ENCODE measurements at places on chromosomes 4 and X. TPM values are rescaled to one million over a fixed set of nuclear protein-coding genes. Genes with fewer than 3 reads are reported as not detected.

The NR0B1 gene
- not detected for total RNA-seq

The ASMT gene
- total RNA-seq, result not detected

The AMER1 gene
- 4.1 TPM for total RNA-seq

The DUSP21 gene
- total RNA-seq, result not detected

The RNF128 gene
- 0.55 TPM for total RNA-seq

The OTC gene
- total RNA-seq, result not detected

The CLDN34 gene
- total RNA-seq, result not detected

The FRG2 gene
- not detected for total RNA-seq

The PDZD4 gene
- 7.1 TPM for total RNA-seq

The OPRPN gene
- total RNA-seq, result not detected

The GPC4 gene
- total RNA-seq, result 5.8 TPM

DNA sequence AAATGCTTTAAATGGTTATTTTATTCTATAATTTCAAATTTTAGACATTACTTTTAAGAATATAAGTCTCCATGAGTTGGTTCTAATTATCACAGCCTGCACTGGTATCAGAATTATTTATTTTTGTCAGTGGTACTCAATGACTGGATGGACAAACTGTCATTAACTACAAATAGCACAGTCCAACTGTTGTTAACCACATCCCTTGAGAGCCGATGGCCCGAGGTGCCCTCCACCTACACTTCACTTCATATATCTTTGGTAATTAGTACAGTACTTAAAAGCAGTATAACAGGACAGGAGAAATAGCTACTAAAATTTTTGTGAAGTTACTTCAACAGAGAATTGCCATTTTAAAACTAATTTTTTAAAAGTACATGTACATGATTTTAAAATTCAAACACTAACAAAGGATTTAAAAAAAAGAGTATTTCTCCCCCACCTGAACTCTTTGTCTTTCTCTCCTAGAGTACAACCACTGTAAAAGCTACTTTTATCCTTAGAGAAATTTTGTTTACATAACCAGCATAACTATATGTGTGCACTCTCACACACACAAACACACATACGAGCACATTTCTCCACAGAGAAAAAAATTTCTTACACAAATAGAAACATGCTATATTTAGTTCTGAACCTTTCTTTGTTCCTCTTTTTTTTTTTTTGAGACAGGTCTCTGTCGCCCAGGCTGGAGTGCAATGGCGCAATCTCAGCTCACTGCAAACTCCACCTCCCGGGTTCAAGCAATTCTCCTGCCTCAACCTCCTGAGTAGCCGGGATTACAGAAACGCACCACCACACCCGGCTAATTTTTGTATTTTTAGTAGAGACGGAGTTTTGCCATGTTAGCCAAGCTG lies 6.5 kb downstream of the TIFA start:
- no peaks in the 10 kb centered on the region for H3K4me1 ChIP-seq
- H3K36me3 ChIP-seq, result no peaks in the 10 kb centered on the region
- no peak overlapping the region for H3K27ac ChIP-seq
- no peaks in the 10 kb centered on the region for H3K27me3 ChIP-seq
- H3K4me3 ChIP-seq, result peak overlapping the region; percentile 24

GRCh38 chrX:19745077-19745476 lies 142.3 kb downstream of the SH3KBP1 start:
- no peak overlapping the region for H3K4me3 ChIP-seq
- H3K27ac ChIP-seq, result no peak overlapping the region
- no peak for DNase-seq
- no peaks in the 10 kb centered on the region for H3K27me3 ChIP-seq

DNA sequence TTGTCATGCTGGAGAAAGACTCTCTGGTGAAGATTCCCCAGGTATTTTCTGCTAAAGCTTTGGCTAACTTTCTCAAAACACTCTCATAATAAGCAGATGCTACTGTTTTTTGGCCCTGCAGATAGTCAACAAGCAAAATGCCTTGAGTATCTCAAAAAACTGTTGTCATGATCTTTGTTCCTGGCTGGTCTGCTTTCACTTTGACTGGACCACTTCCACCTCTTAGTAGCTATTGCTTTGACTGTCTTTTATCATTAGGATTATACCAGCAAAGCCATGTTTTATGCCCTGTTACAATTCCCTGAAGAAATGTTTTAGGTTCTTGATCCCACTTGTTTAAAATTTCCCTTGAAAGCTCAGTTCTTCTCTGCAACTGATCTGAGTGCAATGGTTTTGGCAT lies 231.5 kb downstream of the SLC7A11 start:
- H3K4me3 ChIP-seq, result no peak overlapping the region
- no peaks in the 10 kb centered on the region for H3K4me1 ChIP-seq
- H3K27ac ChIP-seq, result no peak overlapping the region

DNA sequence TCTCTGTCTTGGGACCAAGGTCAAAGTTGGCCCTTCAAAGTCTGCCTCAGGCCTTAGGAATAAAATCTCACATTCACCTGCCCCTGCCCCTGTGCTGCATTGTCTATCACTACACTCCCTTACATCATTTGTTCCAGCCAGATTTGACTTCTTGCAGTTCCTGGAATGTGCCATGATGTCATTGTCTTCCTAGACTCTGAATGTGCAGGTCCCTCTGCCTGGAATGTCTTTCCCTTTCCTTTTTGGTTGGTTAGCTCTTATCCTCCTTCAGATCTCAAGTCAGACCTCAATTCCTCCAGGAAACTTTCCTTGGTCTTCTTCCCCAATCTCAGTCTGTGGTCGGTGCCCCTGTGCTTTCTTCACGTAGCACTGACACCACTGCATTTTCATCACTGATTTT lies 67.7 kb upstream of the EFNB1 start:
- H3K4me1 ChIP-seq, result no peaks in the 10 kb centered on the region
- H3K27ac ChIP-seq, result no peak overlapping the region
- DNase-seq, result peak; percentile 18

- no peak overlapping the region for H3K27ac ChIP-seq
- H3K36me3 ChIP-seq, result no peaks in the 10 kb centered on the region
- H3K4me1 ChIP-seq, result peaks cover 23% of the 10 kb centered on the region
- DNase-seq, result no peak
Measured at GRCh38 chr4:122689972-122690371, 42.5 kb upstream of the BBS12 start.

- DNase-seq, result no peak
- no peak overlapping the region for H3K27ac ChIP-seq
- H3K36me3 ChIP-seq, result no peaks in the 10 kb centered on the region
- H3K4me1 ChIP-seq, result no peaks in the 10 kb centered on the region
- H3K27me3 ChIP-seq, result no peaks in the 10 kb centered on the region
Measured at GRCh38 chr4:127155116-127155515, 477.6 kb upstream of the INTU start.

DNA sequence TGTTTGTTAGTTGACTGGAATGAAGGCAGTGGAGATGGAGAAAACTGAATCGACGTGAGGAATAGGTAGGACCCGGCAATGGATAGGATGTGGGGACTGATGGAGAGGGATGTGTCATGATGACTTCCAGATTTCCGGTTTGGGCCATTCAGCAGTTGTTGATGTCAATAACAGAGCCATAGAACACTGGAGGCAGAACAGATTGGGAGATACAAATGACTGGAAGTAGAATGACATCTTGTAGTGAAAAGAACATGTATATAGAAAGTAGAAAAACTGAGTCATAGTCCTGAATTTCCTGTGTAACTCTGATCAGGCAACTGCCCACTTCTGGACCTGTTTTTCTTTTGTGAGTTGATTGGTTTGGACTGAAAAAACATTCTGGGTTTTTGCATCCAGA lies 24.5 kb downstream of the CETN2 start:
- no peak overlapping the region for H3K4me3 ChIP-seq
- H3K27ac ChIP-seq, result no peak overlapping the region
- no peaks in the 10 kb centered on the region for H3K36me3 ChIP-seq
- no peaks in the 10 kb centered on the region for H3K4me1 ChIP-seq
- DNase-seq, result no peak

- H3K4me1 ChIP-seq, result peaks cover 26% of the 10 kb centered on the region
- DNase-seq, result no peak
- peaks cover 31% of the 10 kb centered on the region for H3K36me3 ChIP-seq
- no peak overlapping the region for H3K27ac ChIP-seq
- H3K4me3 ChIP-seq, result peak overlapping the region; percentile 95
Measured at GRCh38 chrX:20140420-20140819, 1.2 kb downstream of the EIF1AX start.

GRCh38 chrX:11890836-11891514 lies 132.9 kb downstream of the MSL3 start:
- no peak overlapping the region for H3K4me3 ChIP-seq
- H3K4me1 ChIP-seq, result no peaks in the 10 kb centered on the region
- H3K36me3 ChIP-seq, result no peaks in the 10 kb centered on the region
- no peak overlapping the region for H3K27ac ChIP-seq
- DNase-seq, result no peak

DNA sequence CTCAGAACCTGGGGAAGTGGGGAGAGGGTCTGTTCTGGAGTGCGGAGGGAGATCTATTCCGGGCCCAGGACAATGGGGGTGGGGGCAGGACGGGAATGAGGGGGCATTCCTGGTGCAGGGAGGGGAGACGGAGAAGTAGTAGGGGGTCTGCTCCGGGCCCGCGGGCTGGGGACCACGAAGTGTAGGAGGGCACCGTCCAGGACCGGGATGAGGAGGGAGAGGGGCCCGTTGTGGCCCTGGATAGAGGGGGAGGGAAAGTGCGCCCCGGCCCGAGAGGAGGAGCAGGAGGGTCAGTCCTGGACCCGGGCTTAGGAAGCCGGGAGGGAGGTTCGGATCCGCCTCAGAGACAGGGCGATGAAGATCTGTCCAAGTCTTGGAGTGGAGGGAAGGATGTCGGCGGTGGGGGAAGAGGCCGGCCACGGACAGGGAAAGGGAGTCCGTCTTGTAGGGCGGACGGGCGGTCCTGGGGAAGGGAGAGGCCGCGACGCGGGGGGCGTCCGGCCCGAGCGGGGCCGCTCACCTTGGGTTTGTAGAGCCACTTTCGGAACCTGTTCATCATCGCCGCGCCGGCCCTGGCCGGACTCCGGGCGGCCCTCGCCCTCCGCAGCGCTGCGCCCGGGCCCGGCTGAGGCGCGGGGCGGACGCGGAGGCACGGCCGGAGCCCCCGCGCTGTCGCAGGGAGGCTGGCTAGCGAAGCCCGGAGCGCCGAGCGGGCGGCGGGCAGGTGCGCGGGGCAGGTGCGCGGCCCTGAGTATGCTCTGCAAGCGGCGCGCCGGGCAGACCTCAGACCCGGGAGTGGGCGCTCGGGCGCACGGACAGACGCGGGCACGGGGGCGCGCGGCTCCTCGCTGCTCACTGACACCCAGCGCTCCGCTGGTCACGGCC lies at the start of gene ZFYVE28:
Gene ZFYVE28, minus strand, starts transcription at position 881 of the 885 bp plus-strand sequence. Its CDS starts 322 bp downstream, at position 559.
- no peaks in the 10 kb centered on the region for H3K36me3 ChIP-seq
- no peaks in the 10 kb centered on the region for H3K27me3 ChIP-seq
- no peak within 1 kb of the TSS for H3K27ac ChIP-seq
- DNase-seq, result no peak

DNA sequence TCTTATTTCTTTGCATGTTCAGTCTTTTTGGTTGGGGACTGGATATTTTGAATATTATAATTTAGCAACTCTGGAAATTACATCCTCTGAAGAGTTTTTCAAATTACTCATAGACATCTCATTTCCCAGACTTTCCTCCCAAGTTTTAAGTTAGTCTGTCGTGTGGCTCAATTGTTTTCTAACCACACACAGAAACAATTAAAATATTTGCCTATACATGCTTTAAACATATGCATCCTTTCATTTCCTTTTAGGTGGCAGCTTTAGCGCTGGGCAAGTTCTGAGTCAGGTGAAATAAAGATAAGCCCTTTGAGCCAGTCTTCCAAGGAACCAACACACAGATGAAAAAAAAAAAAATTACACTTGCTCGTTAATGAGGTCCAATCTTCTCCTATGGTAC lies 307.0 kb upstream of the SPOCK3 start:
- H3K27me3 ChIP-seq, result no peaks in the 10 kb centered on the region
- H3K27ac ChIP-seq, result no peak overlapping the region
- no peaks in the 10 kb centered on the region for H3K4me1 ChIP-seq
- H3K4me3 ChIP-seq, result no peak overlapping the region
- no peaks in the 10 kb centered on the region for H3K36me3 ChIP-seq

DNA sequence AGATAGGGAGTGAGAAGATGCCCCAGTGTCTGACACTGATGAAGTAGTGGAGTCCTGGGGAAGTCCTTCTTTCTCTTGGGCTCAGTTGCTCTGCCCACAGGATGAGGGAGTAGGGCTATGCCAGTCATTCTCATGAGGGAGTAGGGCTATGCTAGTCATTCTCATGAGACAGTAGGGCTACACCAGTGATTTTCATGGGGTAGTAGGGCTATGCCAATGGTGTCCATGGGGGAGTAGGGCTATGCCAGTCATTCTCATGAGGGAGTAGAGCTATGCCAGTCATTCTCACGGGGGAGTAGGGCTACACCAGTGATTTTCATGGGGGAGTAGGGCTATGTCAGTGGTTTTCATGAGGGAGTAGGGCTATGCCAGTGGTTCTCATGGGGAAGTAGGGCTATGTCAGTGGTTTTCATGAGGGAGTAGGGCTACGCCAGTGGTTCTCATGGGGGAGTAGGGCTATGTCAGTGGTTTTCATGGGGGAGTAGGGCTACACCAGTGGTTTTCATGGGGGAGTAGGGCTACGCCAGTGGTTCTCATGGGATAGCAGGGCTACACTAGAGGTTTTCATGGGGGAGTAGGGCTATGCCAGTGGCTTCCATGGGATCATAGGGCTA lies 43.3 kb upstream of the SOD3 start:
- H3K4me3 ChIP-seq, result no peak overlapping the region
- H3K27ac ChIP-seq, result no peak overlapping the region
- no peaks in the 10 kb centered on the region for H3K27me3 ChIP-seq
- H3K4me1 ChIP-seq, result no peaks in the 10 kb centered on the region
- no peaks in the 10 kb centered on the region for H3K36me3 ChIP-seq

- H3K27ac ChIP-seq, result no peak overlapping the region
- DNase-seq, result no peak
- H3K27me3 ChIP-seq, result no peaks in the 10 kb centered on the region
- peaks cover 59% of the 10 kb centered on the region for H3K36me3 ChIP-seq
- no peaks in the 10 kb centered on the region for H3K4me1 ChIP-seq
- no peak overlapping the region for H3K4me3 ChIP-seq
Measured at GRCh38 chr4:73152893-73153292, 83.4 kb upstream of the COX18 start.

DNA sequence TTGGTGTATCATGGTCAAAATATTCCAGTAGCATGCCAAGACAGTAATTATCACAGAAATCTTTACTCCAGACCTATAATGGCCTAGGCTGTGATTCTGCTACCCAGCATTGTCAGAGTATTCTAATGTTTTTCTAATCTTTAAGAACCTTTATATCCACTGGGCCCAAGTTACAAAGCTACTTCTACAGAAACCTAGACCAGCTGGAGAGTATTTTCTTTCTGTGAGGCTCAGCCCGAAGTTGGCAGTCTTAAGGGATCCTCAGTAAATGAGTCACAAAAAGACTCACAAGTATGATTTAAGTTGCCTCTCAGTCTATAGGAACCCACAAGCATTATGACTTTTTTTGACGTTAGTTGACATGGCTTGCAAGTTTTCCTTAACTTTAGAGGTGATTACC lies 638.5 kb upstream of the FAM241A start:
- H3K4me1 ChIP-seq, result no peaks in the 10 kb centered on the region
- no peak overlapping the region for H3K4me3 ChIP-seq
- no peak overlapping the region for H3K27ac ChIP-seq
- DNase-seq, result no peak
- no peaks in the 10 kb centered on the region for H3K27me3 ChIP-seq
- no peaks in the 10 kb centered on the region for H3K36me3 ChIP-seq

GRCh38 chrX:154333837-154334271 lies 38.3 kb downstream of the TKTL1 start:
- H3K4me1 ChIP-seq, result no peaks in the 10 kb centered on the region
- no peak overlapping the region for H3K27ac ChIP-seq
- H3K36me3 ChIP-seq, result no peaks in the 10 kb centered on the region
- DNase-seq, result no peak

GRCh38 chr4:120994521-120994920 lies 72.0 kb upstream of the PRDM5 start:
- no peaks in the 10 kb centered on the region for H3K36me3 ChIP-seq
- no peak for DNase-seq
- no peak overlapping the region for H3K27ac ChIP-seq
- H3K4me3 ChIP-seq, result no peak overlapping the region
- H3K4me1 ChIP-seq, result no peaks in the 10 kb centered on the region
